H7 (cell line): ENCODE measurements at places on chromosomes 2 and 18.

DNA sequence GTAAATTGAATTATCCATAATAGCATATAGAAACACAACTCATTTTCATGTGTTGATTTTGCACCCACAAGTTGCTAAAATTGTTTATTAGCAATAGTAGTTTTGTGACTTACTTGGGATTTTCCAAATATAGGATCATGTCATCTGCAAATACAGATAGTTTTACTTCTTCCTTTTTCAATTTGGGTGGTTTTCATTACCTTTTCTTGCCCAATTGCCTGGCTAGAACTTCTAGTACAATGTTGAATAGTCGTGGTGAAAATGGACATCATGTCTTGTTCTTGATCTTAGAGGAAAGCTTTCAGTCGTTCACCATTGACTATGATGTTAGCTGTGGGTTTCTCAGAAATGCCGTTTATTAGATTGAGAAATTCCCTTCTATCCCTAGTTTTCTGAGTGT is 60.2 kb upstream of the TCF7L1 start:
- DNase-seq, result no peak

GRCh38 chr2:120586507-120587278 is 149.0 kb upstream of the GLI2 start:
- DNase-seq, result peak; percentile 86

GRCh38 chr2:104866122-104866864 is 12.4 kb downstream of the POU3F3 start:
- no peak for DNase-seq

- DNase-seq, result no peak
Measured at GRCh38 chr2:191382801-191383200, 137.6 kb downstream of the MYO1B start.

DNA sequence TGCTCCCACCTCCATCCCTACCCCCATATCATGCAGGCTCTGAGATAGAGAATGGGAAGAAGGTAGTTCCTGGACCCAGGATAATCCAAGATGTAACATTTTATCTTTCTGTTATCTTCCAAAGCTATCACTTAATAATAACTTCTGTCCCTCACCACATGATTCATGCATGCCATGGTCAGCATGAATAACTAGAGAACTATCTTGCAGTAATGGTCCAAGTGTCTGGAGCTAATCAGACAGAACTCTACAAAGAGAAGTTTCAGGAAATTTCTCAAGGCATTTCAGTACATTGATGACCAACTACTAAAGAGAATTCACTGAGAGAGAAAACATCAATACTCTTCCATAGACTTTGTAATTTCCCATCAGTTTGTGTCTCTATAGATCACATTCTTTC is 1469.7 kb upstream of the PIK3C3 start:
- DNase-seq, result no peak

DNA sequence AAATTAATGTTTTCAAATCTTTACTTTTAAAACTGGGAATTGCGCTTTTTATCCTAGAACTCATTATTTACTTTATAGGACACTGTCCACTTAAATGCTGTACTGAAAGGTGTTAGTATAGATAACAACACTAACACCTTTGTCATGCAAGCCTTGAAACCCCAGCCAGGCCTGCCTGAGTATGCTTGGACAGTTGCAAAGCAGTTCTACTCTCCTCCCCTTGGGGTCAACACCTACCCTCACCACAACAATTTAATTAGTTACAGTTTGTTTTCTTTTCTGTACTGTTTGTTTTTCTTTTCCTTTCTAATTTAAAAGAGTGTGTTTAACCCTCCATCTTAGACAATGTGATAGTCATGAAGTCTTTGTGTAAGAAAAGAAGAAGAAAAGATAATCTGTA is 18.9 kb upstream of the FAM98A start:
- DNase-seq, result no peak

- DNase-seq, result no peak
Measured at GRCh38 chr2:9949239-9949991, 2.1 kb upstream of the GRHL1 start.

- DNase-seq, result peak; percentile 83
Measured at GRCh38 chr2:196592911-196593881, 46.3 kb upstream of the CCDC150 start.

- no peak for DNase-seq
Measured at GRCh38 chr2:100891906-100892642, 72.1 kb downstream of the NPAS2 start.

- DNase-seq, result no peak
Measured at GRCh38 chr2:38486213-38487026, 109.3 kb upstream of the ATL2 start.

DNA sequence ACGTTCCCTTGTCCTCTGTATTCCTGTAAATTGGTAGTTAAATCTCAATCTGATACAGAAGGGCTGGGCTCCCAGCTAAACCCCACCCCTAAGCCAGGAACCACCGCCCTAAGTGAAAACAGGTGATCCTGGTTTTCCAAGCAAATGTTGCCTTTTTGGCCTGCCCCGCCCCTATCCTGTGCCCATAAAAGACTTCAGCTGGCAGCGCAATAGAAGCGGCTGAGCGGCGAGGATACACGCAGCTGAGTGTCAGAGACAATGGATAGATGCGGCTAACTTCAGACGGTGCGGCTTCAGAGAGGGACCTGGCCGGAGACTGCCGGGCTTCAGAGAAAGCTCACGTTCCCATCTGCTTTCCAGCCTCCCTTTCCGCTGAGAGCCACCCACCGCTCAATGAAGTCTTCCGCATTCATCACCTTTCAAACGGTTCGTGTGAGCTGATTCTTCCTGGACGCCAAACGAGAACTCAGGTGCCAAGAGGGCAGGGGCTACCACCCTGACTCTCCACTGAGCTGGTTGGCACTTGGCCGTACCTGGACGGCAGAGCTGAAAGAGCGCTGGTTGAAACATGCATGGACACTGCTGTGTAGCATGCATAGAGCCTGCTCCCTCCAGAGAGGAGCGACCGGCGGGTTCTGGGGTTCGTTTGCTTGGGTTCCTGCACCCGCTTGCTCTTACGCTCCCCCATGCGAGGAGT is 49.5 kb upstream of the POLE4 start:
- DNase-seq, result peak; percentile 51

DNA sequence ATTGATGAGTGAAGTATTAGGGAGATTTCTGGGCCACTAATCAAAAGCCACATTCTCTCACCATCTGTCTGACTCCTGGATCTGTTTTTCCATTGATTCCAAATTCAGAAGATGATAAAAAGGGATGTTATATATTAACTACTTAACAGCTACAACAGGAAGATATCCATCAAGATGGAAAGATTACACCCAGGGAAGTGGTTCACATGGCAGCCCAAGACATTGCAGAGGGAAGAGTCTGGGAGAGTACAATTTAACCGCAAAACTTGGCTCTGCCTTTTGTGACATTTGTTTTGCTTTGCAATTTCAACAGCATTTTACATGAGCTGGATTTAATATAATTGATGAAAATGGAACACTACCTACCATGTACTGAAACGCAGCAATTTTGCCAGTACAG is 22.5 kb upstream of the TCF4 start:
- DNase-seq, result no peak

DNA sequence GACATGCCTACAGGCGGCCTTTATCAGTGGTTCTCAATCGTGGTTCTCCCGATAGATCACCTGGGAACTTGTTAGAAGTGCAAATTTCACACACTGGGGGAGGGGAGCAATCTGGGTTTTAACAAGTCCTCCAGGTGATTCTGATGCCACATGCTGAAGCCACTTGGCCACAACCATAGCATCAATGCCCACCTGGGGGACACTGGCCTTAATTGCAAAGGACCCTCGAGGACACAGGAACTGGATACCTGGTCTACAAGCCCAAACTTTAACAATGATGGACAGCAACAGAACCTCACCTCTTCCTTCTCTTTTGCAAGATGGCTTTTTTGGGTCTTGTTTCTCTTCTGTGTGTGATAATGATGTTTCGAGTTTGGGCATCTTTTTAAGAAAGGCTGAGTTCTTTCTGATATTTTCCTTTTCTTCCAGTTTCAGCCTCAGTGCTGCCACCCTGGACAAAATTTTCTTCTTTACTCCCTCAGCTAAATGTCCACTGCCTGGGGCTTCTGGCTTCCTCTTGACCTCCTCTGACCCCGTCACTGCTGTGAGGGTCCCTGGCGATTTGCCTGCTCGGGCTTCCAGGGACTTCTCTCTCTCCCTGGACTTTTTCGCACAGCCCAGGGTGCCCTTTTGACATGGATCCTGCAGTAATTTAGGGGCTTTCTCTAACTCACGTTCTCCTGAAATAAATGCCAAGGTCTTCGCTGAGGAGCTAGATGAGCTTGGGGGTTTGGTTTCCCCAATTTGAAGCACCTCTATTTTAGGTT is 94.2 kb downstream of the ALPK2 start:
- no peak for DNase-seq

GRCh38 chr18:35949903-35950627 is 22.4 kb upstream of the RMP24 start:
- peak; percentile 80 for DNase-seq

DNA sequence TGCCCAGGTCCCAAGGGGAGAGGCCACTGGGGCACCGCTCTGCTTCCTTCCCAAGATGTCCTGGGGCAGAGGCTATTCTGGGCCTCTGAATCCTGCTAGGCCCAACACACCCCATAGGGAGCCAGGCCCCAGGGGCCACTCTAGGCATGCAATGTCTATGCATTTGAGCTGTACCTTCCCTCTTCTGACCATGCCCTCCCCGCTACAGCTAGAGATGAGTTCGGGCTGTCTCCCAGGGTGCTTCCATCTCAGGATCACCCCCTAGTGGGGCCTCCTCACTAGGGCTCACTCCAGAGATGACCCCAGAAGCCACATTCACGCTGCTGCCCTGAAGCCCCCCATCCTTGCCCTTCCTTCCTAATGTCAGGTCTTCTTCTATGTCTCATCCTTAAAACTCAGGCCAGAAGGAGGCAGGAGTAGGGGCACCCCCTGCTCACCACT is 54.4 kb downstream of the TNS1 start:
- no peak for DNase-seq

DNA sequence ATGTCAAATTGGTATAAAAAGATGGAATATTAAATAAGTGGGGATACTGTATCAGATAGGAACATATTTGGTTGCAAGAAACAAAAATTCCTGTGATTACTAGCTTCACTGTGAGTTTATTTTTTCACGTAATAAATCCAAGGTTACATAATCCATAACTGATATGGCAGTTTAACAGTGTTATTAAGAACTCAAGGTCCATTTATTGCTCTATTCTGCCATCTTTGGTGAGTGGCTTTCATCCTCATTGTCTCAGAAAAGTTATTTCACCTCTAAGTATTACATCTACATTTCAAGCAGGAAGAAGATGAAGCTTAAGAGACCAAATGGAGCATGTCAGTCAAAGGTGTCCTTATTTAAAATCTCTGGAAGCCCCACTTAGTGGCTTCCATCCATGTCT is 37.2 kb downstream of the YIPF4 start:
- DNase-seq, result no peak

DNA sequence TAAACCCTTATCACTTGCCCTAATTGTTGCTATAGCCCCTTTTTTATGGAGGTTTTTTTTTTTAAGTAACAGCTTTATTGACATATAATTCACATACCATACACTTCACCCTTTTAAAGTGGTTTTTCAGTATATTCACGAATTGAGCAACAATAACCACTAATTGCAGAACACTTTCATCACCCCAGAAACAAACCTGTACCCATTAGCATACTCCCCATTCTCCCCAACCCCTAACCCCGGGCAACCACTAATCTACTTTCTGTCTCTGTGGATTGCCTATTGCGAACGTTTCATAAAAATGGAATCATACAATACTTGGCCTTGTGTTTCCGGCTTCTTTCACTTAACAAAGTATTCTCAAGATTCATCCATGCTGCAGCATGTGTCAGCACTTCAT is 213.6 kb downstream of the ATAD2B start:
- no peak for DNase-seq

- DNase-seq, result peak; percentile 66
Measured at GRCh38 chr18:35122586-35123224, 81.5 kb downstream of the MAPRE2 start.

DNA sequence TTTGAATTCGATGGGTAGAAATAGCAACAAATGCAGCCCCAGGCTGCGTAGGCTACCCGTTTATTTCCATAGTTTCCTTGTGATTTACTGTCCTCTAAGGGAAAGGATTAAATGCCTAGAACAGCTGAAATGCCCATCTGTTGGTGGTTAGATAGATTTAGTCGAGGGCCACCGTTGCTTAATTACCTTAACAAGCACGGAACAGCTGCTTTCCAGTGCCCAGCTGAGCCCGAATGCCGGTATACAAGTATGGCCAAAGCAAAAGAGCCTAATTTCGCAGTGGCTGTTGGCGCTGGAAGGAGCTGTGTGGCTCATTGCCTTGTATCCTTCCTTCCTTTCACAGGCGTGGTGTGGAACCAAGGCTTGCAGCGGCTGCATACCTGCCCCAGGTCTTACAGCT is 109.1 kb downstream of the CABLES1 start:
- no peak for DNase-seq

GRCh38 chr2:17672583-17673317 is 80.9 kb downstream of the SMC6 start:
- no peak for DNase-seq

DNA sequence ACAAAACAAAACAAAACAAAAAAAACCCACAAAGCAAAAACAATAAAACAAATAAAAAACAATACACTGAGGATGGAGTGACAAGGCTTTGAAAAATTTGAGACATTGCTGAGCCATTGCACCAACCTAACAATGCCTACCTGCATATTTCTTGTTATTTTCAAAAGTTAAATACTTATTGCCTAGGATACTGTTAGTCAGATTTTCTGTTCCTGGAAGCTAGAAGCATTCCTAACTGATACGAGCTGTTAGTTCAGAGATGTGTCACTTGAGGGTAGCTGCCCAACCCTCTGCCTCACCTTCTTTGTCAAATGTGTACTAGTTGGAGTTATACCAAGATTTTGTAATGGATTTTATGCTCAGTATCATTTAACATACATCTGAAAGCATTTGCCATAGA is 187.2 kb downstream of the TXNL1 start:
- no peak for DNase-seq

- DNase-seq, result peak; percentile 27
Measured at GRCh38 chr18:31301201-31301655, 16.7 kb upstream of the DSG1 start.

DNA sequence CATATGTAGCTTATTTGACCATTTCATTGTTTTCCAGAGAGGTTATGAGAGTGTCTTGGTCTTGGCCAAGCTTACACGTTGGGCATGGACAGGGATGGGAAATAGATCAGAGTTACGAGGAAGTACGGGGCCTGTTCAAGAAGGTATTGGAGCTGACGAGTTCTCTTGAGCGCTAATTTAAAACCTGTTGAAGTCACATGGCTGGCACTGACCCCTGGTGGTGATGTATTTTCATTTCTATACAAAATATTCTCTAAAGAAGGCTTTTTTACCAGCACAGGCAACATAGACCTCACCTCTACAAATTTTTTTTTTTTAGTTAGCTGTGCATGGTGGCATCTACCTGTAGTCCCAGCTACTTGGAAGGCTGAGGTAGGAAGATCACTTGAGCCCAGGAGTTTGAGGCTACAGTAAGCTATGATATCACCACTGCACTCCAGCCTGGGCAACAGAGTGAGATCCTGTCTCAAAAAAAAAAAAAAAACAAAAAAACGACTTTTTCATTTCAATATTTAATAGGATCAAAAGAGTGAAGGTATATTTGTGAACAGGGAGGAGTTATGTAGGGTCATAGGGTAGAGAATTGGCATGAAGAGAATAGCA is 19.6 kb downstream of the UGP2 start:
- no peak for DNase-seq

GRCh38 chr2:75276093-75277029 is 77.0 kb upstream of the TACR1 start:
- peak; percentile 4 for DNase-seq

- DNase-seq, result no peak
Measured at GRCh38 chr2:8139668-8140200, 542.1 kb upstream of the ID2 start.

GRCh38 chr2:1173528-1173927 is 222.9 kb downstream of the SNTG2 start:
- DNase-seq, result peak; percentile 58

GRCh38 chr2:45965871-45966498 is 314.5 kb downstream of the PRKCE start:
- no peak for DNase-seq
